ENCODE measurements at places on chromosomes 3 and 15. TPM values are rescaled to one million over a fixed set of nuclear protein-coding genes. Genes with fewer than 3 reads are reported as not detected.
A peak's percentile ranks its signal among the peaks of the same experiment; 100 is the strongest.

POPDC2 gene
- total RNA-seq = 2.2 TPM

SETMAR gene
- 18.4 TPM for total RNA-seq

KLHL6 gene
- total RNA-seq = 31.0 TPM

SKOR1 gene
- total RNA-seq = 0.15 TPM

WDR93 gene
- not detected for total RNA-seq

TAMM41 gene
- total RNA-seq = 26.1 TPM

DNA sequence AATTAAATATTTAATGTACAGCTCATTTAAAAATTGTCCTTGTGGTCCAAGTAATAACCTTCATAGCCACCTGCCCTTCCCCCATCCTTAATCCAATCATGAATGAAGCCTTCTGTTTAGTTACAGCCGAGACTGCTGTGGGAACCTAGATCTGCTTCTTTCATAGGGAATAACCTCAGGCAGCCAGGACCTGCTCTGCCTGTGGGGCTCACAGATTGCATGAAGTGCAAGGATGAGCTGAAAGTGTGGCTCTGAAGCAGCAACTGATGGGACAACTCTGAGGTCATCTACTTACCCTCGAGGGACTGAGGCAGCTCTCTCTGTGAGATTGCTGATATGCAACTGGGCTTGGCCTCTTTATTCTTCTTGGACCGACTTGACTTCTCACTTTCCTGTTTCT is 169.8 kb downstream of the POTEB3 start:
- no peak for DNase-seq

- no peak for DNase-seq
These were observed 1.8 kb upstream of the CTDSPL start for GRCh38 chr3:37859908-37860199.

GRCh38 chr3:31853580-31853979 is 127.5 kb downstream of the OSBPL10 start:
- no peak for DNase-seq

GRCh38 chr3:184812662-184813042 is 686 bp downstream of the VPS8 start:
- peak; percentile 21 for DNase-seq

GRCh38 chr15:68391121-68391520 is 40.8 kb downstream of the ITGA11 start:
- DNase-seq = no peak

GRCh38 chr3:153399636-153400035 is 237.6 kb downstream of the RAP2B start:
- no peak for DNase-seq

DNA sequence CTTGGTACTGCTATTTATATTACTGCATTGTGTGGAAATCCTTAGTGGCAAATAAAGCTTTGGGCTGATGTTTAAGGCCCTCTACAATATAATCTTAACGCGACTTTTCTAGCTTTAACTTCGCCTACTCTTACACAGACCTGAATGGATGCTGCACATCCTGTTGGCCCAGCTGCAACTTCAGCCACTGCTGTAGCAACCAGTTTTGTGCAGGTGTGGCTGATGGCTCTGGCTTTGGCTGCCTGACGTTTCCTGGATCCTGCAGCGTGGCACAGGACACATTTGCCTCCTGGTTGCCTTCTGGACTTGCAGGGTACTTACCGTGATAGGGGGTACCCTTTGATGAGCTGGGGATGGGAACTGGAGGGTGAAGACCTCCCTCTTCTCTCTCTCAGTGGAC is 20.2 kb upstream of the ERICH6 start:
- no peak for DNase-seq

GRCh38 chr3:160797356-160797755 is 41.3 kb downstream of the PPM1L start:
- no peak for DNase-seq

GRCh38 chr15:96997538-96997937 is 667.0 kb downstream of the NR2F2 start:
- no peak for DNase-seq

DNA sequence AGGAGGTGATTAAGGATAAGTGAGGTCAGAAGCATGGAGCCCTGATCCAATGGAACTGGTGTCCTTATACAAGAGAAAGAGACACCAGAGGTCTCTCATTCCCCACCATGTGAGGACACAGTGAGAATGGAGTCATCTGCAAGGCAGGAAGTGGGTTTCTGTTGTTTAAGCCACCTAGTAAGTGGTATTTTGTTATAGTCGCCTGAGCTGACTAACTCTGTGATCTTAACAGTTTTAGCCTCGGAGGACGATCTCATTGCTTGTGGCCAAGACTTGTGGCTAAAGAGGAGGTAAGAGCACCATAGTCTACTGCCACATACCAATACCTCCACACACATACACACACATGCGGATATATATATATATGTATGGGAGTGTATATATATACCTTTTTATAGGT is 73.8 kb downstream of the MCTP2 start:
- DNase-seq = peak; percentile 55

GRCh38 chr15:95972041-95972553 is 358.4 kb upstream of the NR2F2 start:
- DNase-seq = no peak

- no peak for DNase-seq
These were observed 87.8 kb downstream of the COL6A6 start for GRCh38 chr3:130604806-130605205.

- no peak for DNase-seq
These were observed 514.5 kb downstream of the ROBO1 start for GRCh38 chr3:79253271-79253670.

- no peak for DNase-seq
These were observed 54.6 kb downstream of the DAPK2 start for GRCh38 chr15:63991706-63992105.

DNA sequence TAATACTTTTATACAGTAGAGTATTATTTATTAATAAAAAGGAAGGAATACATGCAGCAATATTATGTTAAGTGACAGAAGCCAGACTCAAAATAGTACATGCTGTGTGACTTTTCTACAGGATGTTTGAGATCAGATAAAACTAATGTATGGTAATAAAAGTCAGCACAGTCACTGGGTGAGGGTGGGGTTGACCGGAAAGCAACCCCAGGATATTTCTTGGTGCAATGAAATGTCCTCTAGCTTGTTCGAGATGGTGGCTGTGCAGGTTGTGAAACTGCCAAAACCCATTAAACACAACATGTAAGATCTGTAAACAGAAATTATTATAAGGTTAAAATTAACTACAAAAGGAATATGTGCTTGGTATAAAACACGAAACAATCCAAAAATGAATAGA is 20.8 kb upstream of the ALDH1L1 start:
- DNase-seq = no peak

DNA sequence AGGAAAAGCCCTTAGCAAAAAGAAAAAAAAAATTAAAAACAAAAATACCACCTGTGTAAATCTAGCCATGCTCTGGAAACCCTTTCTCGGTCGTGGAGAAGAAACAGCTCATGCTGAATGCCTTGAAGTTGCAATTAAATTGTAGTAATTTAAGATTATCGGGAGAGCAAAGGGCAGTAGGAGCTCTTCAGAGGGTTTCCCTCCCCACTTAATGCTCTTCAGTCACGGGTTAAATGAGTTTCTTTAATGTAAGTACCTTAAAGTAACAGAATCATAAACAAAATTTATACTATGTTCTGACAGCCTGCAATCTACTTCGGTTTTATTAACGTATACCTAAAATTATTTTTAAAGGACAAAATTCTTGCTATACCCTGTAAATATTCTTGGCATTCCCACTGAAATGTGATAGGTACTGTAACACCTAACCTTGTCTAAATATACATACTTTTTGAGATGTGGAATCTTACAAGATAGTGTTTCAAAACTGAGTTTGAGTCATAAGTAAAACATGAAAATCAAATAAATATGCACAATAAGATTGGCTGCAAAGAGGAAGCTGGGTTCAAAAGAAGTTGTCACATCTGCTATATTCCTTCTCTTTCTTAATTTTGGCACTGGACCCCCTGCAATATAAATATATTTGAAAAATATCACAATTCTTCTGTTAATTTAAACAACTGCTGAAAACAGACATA is 5.3 kb downstream of the FOXP1 start:
- no peak for DNase-seq

GRCh38 chr3:110625201-110625747 is 446.3 kb upstream of the NECTIN3 start:
- DNase-seq = no peak

DNA sequence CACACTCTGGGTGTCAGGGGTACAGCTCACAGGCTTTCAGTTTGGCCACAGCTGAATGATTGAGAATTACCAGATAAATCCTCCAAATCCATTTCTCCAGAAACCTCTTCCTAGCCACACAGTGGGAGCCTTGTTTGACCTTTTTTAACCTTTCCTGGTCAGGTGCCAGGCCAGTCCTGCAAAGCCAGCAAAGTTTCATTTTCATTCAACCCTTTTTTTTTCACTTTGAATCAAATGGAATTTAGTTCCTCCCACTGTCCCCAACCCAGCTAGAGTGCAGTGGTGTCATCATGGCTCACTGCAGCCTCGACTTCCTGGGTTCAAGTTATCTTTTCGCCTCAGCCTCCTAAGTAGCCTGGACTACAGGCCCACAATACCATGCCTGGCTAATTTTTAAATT is 67.8 kb downstream of the NSUN3 start:
- DNase-seq = no peak

DNA sequence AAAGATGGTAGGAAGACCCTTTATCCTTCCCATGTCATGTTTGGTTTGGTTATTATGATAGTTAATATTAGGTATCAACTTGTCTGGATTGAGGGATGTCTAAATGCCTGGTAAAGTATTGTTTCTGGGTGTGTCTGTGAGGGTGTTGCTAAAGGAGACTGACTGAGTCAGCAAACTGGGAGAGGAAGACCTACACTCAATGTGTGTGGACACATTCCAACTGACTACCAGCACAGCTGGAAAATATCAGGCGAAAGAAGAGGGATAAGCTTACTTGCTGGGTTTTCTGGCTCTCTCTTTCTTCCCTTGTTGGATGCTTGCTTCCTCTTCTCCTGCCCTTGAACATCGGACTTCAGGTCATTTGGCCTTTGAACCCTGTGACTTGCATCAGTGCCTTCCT is 1227.6 kb upstream of the EPHA6 start:
- no peak for DNase-seq

GRCh38 chr3:129673897-129674797 is 67.7 kb upstream of the PLXND1 start:
- DNase-seq = no peak

DNA sequence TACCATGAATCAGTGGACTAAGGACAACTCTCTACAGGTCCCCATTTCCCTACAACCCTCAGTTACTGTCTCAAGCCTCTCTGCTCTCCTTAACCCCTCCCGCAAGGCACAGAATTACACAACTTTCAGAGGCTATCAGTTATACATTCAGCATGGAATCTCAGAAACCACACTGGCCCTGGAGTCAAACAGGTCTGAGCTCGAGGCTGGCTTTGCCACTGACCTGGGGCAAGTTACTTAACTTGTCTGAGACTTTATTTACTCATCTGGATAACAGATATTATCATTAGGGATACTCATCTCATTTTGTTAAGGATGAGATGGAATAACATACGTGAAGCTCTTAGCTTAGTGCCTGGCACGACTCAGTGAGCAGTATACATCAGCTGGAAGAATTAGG is 95.2 kb downstream of the WDR76 start:
- DNase-seq = no peak

GRCh38 chr3:15711281-15711680 is 86.5 kb downstream of the ANKRD28 start:
- no peak for DNase-seq
